Vagina (tissue), 2 donors: ENCODE measurements at places on chromosomes 16 and 17.

DNA sequence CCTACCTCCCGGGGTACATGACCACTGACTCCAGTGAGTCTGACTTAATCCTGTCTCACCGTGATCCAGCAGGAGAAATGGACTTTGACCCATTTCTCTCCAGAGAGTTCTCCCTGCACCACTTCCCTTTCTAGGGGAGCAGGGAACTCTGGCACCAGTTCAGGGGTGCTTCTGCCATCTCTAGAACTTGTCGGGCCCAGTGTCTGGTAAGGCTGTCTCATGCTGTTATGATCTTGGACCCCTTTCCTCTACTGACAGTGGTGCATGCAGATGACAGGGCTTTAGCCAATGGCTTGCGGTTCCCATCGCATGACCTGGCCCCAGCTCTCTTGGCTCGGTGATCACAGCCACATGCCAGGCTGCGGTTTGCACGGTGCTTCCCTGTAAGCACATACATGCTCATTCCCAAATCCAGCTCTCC, 62.0 kb downstream of the SLC39A11 start:
- DNase-seq, result no peak

GRCh38 chr16:67546761-67547422, 15.4 kb upstream of the CTCF start:
- no peak for DNase-seq

- no peak for DNase-seq
Observed at GRCh38 chr16:4830408-4830807, 16.7 kb downstream of the GLYR1 start.

- DNase-seq, result no peak
Observed at GRCh38 chr17:38747463-38748148, 530 bp downstream of the PCGF2 start.

DNA sequence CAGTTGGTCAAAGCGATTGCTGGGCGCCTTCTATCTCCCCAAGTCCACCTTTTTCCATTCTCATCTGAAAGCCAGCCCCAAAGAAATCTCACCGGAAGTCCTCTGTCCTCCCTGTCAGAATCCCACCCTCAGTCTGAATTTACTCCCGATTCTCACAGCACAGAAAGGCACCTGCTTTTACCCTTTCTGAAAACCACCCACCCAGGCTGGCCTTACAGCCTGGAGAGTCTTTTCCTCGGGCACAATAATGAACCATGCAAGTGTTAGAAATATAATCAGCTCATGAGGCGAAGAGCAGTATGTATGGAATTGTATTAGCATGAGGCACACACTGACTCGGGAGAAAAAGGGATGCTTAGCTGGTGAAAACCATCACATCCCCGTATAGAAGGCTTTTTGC, 1.2 kb upstream of the ZFHX3 start:
- no peak for DNase-seq

DNA sequence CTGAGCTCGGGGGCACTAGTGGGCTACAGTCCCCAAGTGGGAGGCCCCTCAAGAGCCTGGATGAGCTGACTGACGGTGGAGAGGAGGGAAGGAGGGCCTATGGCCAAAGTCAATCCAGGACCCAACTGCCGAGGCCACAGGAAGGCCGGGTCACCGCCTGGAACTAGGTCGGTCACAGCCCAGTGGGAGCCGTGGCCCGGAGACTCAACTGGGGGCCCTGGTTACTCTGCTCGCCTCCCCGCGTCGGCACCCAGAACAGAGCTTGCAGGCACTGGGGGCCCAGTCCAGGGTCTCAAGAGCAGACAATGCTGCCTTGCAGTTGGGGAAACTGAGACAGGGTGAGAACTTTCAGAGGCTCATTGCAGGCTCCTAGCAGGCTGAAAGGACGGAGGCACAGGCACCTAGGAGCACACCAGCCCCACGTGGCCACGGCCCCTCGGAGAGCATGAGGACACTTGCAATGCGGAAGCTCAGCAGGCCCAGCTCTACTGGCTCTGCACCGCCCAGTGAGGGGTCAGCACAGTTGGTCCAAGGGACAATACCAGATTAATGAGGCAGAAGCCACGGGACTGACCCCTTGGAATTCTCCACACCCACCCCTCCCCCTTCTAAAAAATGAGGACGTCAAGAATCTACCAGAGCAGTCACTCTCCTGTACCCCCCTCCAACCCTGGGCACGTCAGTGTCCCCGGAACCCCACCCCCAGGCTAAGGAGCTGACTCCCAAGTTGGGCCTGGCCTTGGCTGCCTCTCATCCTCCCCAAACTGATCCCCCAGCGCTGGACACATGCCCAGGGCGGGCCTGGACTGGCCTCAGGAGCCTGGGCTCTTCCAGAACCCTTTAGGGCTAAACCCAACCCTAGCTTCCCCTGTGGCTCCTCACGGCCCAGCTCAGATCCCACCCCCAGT, 2.2 kb downstream of the HS3ST6 start:
- DNase-seq, result no peak

GRCh38 chr17:33019161-33019890, 27.7 kb downstream of the SPACA3 start:
- DNase-seq, result no peak

- DNase-seq, result no peak
Observed at GRCh38 chr17:31834448-31834847, 24.6 kb downstream of the COPRS start.

- no peak for DNase-seq
Observed at GRCh38 chr17:45221081-45222013, at the start of gene FMNL1. Gene FMNL1 (plus strand): TSS chr17:45221885. CDS start chr17:45222125, 240 bp downstream.

DNA sequence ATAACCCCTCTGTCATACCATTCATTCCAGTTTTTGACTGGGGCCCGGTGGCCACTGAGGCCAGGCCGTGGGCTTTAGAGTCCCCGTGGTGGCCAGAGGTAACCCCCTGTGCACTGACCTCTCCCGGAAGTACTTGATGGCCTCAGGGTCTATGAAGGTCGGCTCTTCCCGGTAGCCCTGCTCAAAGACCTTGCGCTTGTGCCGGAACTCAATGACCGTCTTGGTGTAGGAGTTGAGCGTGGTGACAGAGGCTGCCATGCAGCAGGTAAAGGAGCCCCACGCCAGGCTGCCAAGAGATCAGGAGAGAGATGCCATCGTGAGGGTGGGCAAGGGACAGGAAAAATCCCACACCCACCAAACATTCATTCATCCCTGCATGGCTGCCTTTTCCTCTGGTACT, 234.8 kb downstream of the GSG1L start:
- DNase-seq, result no peak

- DNase-seq, result no peak
Observed at GRCh38 chr17:10120109-10120485, 78.3 kb downstream of the GAS7 start.

DNA sequence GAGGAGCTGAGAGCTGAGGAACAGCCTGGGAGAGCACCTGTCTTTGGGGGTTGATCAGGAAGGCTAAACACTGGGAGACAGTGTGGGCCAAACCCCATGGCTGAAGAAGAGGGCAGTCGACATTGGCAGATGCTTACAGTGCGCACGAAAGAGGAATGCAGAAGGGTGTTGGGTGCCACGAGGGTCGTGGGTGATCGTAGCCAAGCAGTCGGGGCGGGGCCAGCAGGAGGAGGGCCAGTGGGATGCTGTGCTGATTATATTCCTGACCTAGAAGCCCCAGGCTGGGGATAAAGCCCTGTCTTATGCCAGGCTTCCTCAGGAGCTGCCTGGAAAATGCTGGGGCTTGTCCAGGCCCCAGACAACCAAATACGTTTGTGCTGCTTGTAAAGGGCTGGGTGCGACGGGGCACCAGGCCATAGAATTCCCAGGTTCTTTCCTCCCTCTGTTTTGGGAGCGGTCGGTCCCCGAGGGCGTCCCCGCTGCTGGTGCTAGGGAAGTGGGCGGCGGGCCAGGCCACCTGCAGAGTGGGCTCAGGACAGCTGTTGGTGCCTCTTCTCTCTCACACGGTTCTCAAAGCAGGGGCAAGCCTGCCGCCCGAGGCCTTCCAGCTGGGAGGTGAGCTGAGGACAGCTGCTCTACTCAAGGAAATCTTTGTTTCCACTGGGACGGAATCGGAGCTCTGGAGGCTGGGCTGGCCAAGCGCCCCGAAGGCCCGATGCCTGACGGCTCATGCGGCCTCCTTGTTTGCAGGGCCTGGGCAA, 10.0 kb downstream of the C1QTNF1 start:
- DNase-seq, result no peak

DNA sequence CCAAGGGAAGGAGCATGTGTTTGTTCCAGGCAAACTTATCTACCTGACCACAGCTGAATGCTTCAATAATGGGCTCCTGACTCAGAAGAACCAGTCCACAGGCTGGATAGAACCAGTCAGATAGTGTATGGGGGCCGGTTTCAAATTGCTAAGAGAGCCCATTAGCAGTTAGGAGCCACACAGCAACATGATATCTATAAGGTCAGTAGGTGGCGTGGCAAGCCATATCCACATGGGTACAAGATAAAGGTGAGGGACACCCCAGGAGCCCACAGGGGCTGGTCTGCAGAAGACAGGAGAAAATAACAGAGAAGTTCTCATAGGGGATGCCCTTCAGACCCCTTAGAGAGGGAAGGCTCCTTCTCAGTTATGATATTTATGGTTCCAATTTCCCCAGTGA, 31.6 kb upstream of the CDRT15 start:
- DNase-seq, result no peak

- no peak for DNase-seq
Observed at GRCh38 chr16:77949445-77949844, 72.9 kb upstream of the CLEC3A start.

- DNase-seq, result no peak
Observed at GRCh38 chr16:46826631-46827030, 4.3 kb downstream of the C16orf87 start.

DNA sequence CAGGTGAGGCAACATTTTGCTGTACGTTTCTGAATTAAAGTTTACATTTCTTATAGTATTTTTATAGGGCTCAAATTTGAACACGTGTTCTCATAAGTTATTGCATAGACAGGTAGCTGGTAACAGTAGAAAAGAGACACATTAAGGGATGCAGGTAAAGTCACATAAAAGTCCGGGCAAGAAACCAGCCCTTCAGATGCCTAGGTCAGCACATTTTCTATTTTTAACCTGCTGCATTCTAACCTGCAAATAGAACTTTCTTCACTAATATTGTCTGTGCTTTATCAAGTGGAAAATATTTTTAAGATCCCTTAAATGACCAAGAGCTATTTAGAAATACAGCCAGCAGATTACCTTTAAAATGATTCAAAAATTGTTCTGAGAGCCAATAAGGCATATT, 307.4 kb upstream of the AXIN2 start:
- DNase-seq, result no peak

DNA sequence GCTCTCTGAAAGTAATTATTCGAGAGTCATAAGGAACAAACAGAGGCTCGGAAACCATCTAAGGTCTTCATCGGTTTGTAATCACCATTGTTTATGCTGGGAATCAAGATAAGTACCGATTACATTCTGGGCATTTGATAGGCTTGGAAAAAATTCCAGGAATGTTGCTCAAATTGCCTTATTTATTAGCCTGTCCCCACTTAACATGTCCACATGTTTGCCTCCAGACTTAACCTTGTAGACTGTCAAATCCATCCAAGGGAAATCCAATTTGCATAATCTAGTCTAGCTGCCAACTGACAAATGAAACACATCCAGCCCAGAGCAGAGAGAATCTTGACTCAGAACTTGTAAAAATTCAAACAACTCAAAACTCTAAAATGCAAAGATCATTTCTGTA, 51.3 kb upstream of the TMC5 start:
- DNase-seq, result no peak

DNA sequence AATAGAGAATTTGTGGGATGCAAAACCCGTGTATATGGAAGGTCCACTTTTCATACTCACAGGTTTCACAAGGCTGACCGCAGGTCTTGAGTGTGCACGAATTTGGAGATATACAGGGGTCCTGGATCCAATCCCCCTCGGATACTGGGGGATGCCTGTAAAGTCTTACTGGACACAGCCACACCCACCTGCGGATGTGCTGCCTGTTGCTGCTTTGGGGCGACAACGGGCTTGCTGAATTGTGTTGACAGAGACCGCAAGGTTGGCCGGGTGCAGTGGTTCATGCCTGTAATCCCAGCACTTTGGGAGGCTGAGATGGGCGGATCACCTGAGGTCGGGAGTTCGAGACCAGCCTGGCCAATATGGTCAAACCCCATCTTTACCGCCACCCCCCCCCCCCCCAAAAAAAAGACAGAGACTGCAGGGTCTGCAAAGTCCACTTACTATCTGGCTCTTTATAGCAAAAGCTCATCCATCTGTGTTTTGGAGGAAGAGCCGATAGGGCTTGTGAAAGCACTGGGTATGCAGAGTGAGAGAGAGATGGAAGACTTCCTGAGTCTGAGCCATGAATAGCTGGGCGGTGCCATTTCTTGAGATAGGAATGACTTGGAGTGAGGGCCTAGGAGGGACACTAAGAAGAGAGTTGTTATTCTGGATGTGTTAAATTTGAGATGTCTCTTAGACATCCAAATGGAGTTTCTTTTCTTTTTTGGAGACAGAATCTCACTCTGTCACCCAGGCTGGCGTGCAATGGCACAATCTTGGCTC, 6.4 kb upstream of the COG1 start:
- no peak for DNase-seq

- DNase-seq, result no peak
Observed at GRCh38 chr16:12024429-12024828, 47.9 kb downstream of the SNX29 start.

DNA sequence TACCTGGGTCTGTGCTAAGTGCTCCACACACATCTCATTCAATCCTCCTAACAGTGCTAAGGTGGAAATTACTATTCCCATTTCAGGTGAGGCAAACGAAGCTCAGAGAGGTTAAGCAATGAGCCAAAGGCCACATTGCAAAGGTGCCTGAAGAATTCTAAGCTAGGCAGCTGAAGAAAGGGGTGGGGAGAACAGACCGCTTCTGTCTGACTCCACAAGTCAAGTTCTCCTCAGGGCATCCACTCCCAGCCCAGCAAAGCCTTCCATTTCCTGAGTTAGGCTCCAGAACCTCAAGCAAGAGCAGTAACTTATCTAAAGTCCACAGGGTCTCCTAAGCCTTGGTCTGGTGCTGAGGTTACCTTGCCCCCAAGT, 27.0 kb upstream of the MRPS23 start:
- no peak for DNase-seq

- DNase-seq, result no peak
Observed at GRCh38 chr17:82524540-82524939, 5.0 kb downstream of the FOXK2 start.

DNA sequence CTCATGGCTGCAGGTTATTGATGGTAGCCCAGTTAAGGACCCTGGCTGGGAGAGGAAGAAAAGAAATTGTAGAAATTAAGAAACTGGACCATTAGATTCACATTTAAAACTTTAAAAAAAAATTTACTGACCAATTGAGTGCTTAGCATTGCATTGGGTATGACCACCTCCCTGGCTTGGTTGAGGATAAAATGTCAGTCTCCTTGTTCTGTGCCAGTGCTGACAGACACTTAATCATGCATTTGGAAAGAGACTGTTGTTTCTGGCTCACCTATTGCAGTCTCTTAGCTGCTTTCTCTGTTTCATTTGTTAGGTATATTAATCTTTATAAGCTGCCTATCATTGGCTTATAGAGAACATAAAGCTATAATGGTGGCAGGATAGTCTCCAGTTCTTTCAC, 1.7 kb downstream of the MYH1 start:
- DNase-seq, result no peak
